ENCODE measurements at places on chromosomes 6 and 20.

DNA sequence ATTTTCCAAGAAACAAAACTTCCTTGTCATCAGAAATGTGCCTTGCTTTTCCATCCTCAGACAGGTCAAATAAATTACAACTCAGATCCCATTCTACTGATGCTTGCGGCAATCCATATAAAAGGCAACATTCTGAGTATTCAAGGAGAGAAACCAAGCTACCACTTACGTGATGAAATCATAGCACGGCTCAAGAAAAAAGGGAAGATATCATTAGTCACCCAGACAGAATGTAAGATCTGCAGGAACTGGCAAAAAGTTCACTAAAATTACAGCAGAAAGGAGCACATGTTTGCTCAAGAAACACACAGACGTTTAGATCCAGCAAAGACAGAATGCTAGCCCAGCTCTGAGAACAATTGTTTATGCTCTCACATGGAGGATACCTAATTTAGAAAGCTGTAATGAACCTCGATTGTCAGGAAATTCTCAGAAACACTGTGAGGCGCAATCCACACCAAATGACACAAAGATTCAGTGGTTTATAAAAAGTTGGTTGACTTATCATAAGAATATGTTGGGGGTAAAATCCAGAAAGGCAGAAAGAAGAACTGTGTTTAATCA lies 304.2 kb downstream of the ADGRG6 start:
- DNase-seq = no peak

DNA sequence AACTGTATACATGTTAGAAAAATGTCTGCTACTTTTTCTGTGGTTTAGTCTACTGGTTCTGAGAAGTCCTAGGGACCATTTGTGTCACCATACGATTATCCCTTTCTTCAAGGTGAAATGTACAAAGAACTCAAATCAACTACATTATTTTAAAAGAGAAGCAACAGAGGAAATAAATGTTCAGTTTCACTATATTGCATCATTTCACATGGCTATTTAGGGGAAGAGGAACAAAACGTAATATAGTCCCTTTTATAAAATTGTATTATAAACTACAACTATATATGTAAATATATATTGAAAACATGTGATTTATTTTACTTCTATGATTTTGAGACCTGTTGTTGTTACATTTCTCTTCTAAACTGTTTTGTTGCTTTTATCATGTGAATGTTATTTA lies 1308.0 kb downstream of the EPHA7 start:
- DNase-seq = no peak

DNA sequence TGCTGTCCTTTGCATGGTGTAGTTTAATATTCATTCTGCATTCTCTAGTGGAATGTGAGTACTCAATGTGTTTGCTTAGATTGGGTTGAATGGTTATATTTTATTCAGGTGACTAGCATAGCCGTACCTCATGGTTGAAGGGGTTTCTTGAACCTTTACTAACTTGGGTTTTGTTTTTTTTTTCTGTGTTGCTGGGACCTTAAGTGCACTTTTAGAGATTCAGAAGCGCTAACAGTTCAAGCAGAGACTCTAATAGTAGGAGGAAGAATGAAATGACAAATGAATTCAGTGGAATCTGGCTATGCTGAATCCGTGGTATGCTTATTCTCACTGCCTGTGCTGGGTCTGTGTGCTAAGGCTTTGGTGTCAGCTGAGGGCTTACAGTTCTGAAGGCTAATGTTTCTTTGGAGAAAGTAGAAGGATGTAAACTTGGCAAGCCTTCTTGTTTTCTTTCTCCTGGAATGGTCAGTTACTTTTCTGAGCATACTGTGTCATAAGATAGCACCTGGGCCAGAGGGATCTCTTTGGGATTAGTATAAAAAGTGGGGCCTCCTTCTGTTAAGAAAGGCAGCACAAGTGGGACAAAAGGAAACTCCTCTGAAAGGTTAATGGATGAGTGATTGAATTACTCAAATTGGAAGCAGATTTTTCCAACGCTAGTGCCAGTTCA lies 28.7 kb downstream of the RNF144B start:
- no peak for DNase-seq

GRCh38 chr6:22826961-22827360 lies 257.6 kb downstream of the HDGFL1 start:
- DNase-seq = no peak

GRCh38 chr20:63406011-63406410 lies 44.9 kb upstream of the CHRNA4 start:
- no peak for DNase-seq

GRCh38 chr20:45091366-45091765 lies 9.6 kb downstream of the KCNS1 start:
- DNase-seq = no peak

GRCh38 chr6:147203311-147204059 lies 732 bp upstream of the STXBP5 start:
- DNase-seq = peak; percentile 35

DNA sequence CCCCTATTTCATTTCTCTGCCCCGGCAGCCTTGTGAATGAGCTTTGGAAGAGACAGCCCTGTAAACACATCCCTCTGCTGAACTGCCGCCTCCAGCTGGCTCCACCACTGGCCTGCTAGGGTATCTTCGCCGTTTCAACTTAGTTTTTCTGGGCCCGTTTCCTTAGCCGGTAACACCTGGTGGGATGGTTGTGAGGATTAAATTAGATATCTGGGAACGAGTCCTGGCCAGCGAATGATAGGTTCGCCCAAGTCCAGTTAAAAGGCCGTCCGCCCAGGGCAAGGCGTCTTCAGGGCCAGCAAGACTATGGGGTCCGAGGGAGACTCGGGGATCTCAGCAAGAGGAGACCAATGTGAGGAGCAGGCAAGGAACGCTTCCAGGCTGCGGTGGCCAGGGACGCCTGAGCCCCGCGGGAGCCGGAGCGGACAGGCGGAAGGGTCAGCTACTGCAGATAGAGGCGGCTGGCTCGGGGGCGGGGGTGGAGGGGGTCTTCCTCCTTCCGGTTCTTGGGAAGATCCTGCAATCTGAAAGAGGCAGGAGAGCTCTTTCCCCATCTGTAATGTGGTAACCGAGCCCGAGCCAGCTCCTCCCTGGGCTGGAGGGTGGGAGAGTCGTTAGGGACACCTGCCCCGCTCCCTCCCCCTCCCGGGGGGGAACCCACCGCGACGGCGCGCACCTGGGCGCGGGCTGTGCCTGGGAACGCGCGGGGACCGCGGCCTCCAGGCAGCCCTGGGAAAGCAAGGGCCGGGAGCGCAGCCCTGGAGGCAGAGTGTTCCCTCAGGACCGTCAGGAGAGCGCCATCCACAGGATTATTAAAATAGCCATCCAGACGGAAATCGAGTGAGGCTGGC lies 4.5 kb upstream of the PTCRA start:
- no peak for DNase-seq

GRCh38 chr6:128512296-128512695 lies 8.1 kb downstream of the PTPRK start:
- DNase-seq = no peak

GRCh38 chr6:166966268-166966667 lies 9.9 kb upstream of the RNASET2 start:
- no peak for DNase-seq

DNA sequence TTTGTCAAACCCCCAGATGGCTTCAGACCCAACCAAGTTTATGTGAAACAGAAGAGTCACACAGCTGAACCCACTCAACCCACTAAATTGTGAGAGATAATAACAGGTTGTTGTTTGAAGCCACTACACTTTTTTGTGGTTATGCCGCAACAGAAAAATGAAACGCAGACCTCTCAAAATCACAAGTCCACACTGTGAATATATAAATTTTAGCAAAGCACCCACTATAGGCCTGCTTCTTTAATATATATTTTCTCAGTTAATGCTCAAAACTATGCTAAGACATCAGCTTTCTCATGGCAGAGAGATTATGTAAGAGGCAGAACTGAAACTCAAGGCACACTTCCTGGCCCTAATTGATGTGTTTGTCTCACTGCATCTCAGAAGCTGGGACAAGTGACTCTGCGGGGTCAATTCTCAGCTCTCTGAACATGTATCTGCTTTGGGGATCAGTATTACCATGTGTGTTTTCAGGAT lies 27.7 kb downstream of the MAP3K5 start:
- no peak for DNase-seq

DNA sequence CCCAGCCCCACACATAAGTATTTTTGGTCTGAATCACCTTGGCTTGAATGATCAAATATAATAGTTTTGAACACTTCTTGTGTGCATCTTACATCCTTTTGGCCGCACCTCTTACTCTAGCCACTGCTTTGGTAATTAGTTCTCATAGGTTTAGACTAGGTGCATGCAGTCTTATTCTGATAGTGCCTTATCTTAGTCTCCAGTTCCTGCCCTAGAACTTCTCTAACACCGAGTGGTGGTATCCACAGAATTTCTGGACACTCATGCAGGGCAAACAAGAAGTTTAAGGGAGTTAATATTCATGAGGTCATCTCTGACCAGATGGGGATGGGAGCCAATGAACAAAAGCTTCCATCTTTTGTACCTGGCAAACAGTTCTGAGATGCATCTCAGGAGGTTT lies 77.5 kb upstream of the AKIRIN2 start:
- DNase-seq = no peak

DNA sequence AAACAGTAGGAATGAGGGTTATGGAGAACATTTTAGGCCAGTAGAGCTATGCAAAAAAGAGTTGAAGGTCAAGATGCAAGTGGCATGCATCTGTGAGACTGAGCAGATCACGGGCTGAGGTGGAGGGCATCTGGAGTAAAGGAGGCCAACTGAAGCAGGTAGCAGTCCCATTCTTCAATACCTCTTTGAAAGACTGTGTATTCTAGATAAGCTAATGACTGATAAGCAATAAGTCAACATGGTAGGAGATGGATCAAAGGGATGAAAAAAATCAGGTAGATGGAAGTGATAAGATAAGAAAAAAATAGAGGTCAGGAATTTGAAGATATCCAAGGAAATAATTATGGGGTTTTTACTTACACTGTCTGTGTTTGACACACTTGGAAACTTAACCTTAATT lies 55.6 kb downstream of the ARMC2 start:
- DNase-seq = no peak

GRCh38 chr6:21103626-21104224 lies 489.8 kb upstream of the SOX4 start:
- no peak for DNase-seq

DNA sequence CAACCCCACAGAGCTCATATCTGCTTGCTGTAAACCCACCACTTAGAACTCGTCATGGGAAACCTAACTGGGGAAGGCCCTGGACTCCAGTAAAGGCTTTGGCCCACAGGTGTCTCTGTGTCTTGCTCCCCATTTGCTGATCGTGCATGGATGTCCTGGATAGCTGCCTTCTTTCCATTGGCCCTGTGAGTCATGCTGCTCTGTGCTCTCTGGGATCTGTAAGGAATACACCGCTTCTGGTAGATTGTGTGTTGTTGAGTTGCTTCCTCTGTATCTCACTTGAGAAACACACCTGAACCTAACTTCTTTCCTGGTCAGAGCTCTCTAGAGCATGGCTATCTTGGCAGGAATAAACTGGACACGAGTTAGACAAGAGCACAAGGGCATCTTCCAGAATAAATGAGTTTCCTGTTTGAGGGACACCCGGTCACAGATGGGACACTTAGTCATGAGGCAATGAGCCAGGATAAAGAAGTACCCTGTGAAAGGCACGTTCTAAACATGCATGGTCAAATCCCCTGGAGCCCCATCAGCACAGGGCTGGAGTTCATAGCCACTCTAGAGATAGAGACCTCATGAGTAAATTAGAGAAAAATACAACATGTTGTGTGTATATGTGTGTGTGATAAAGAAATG lies 99.6 kb upstream of the TMEM170B start:
- no peak for DNase-seq

DNA sequence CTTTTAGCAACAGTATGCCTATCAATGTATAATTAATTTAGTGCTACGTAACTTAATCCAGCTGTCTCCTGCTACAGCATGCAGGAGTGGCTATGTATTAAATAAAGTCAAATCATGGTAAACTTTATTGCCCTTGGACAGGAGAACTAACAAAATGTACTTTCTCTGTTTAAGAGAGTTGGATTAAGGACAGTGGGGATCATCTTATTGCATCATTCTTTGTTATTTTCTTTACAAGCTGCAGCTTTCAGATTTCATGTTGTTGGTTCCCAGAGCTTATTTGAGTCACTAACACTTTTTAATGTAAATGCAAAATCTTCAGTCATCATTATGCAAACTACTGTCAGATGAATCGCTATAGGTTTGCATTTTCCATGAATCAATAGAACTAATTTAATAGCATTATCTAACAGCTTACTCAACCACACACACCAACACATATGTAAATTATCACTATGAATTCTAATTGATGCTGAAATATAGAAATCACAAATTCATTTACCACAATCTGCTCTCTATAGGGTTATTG lies 424.7 kb downstream of the MMUT start:
- no peak for DNase-seq
